ENCODE measurements at places on chromosomes 7 and 10. TPM values are rescaled to one million over a fixed set of nuclear protein-coding genes. Genes with fewer than 3 reads are reported as not detected.

DNA sequence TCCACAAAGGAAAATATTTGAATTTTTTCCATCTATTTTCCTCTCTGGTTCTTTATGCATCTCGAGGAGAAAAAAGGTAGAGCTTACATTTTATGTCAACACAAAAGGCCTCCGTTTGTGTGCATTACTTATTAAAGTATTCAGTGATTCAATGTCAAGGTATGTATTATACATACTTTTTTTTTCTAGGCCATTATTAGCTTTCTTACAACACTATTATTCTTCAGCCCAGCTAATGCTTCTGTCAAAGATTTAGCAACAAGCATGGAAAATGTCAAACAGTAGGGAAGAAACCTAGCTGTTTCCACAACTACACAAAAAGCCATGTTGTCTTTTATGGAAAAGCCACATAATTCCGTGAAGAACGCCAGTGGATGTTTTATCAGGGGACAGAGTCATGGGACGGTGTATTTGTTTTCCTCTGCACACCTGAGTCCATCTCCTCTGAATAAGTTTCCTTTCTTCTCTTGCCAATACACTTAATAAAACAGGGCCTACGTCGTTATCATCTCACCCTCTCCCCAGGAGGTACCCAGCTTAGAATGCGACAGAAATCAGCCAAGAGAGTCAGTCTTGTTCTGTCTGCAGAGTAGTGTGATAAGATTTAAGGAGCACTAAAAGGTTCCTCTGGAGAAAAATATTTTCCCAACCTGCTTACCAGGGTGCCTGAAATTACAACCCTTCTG is 209.7 kb upstream of the AUTS2 start:
- no peaks in the 10 kb centered on the region for H3K27me3 ChIP-seq
- H3K27ac ChIP-seq: no peak overlapping the region
- H3K4me3 ChIP-seq: no peak overlapping the region
- no peaks in the 10 kb centered on the region for H3K4me1 ChIP-seq
- H3K36me3 ChIP-seq: no peaks in the 10 kb centered on the region

- no peak overlapping the region for H3K27ac ChIP-seq
- H3K4me3 ChIP-seq: no peak overlapping the region
- DNase-seq: peak; percentile 34
- no peaks in the 10 kb centered on the region for H3K36me3 ChIP-seq
Observed at GRCh38 chr7:104231054-104232046, 23.5 kb upstream of the ORC5 start.

Gene CACNA2D1
- not detected for polyA plus RNA-seq

- H3K4me3 ChIP-seq: no peak overlapping the region
- H3K27ac ChIP-seq: no peak overlapping the region
- no peaks in the 10 kb centered on the region for H3K4me1 ChIP-seq
- DNase-seq: peak; percentile 66
Observed at GRCh38 chr7:42940985-42941847, 9.0 kb downstream of the MRPL32 start.

GRCh38 chr10:11757454-11757820 is 15.3 kb downstream of the ECHDC3 start:
- H3K36me3 ChIP-seq: no peaks in the 10 kb centered on the region
- no peaks in the 10 kb centered on the region for H3K27me3 ChIP-seq
- H3K4me3 ChIP-seq: no peak overlapping the region
- DNase-seq: no peak
- no peak overlapping the region for H3K27ac ChIP-seq
- no peaks in the 10 kb centered on the region for H3K4me1 ChIP-seq

Gene ZKSCAN1
- polyA plus RNA-seq: 25.0 TPM

- no peaks in the 10 kb centered on the region for H3K36me3 ChIP-seq
- no peaks in the 10 kb centered on the region for H3K4me1 ChIP-seq
- H3K4me3 ChIP-seq: no peak overlapping the region
- H3K27me3 ChIP-seq: no peaks in the 10 kb centered on the region
Observed at GRCh38 chr10:132361581-132362101, 29.6 kb downstream of the LRRC27 start.

DNA sequence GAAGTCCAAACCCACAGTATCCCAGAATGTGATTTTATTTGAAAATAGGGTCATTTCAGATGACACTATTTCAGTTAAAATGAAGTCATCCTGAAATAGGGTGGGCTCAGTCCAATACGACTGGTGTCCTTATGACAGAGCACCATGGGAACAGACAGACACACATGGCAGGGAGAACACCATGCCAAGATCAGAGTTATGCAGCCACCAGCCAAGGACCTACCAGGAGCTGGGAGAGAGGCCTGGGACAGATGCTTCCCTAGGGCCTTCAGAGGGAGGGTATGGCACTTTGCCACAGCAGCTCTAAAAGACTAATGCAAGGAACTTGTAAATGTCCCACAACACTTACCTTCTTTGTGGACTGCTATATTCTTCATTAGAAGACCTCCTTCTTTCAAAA is 226.5 kb downstream of the NEBL start:
- no peak for DNase-seq
- no peaks in the 10 kb centered on the region for H3K36me3 ChIP-seq
- H3K4me3 ChIP-seq: no peak overlapping the region

Data from CD4-positive, alpha-beta memory T cell (primary cell).